ENCODE measurements at places on chromosomes 3 and 15. TPM values are rescaled to one million over a fixed set of nuclear protein-coding genes. Genes with fewer than 3 reads are reported as not detected.

CACNA2D2 gene
- total RNA-seq = not detected

TIMP4 gene
- 12.7 TPM for total RNA-seq

PLAAT1 gene
- total RNA-seq = 0.37 TPM

PCLAF gene
- 44.6 TPM for total RNA-seq

PCOLCE2 gene
- 28.0 TPM for total RNA-seq

HRG gene
- not detected for total RNA-seq

Measured in subcutaneous preadipocyte (primary cell).